Activated CD4-positive, alpha-beta T cell treated with anti-CD3 and anti-CD28 coated beads for 24 hours (primary cell): ENCODE measurements at places on chromosomes 11 and 22.

- no peak for DNase-seq
Measured at GRCh38 chr22:30253205-30253852, 6.8 kb upstream of the LIF start.

DNA sequence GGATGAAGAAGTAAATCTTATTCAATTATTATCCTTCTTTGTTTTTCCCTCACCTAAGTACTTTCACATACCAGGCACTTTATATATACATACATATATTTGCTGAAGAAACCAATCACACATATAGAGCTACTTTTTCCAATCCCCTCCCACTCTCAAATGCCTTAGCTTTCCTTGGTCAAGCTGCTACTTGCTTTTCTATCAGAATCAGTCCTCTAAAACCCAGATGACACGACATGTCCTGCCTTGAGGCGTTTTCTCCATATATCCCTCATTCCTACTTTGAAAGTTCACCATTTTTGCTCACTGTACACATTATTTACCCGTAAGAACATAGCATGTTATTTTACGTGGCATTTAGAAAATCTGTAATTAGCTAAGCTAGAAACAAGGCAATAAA lies 5.4 kb downstream of the RAB38 start:
- no peak for DNase-seq

- no peak for DNase-seq
Measured at GRCh38 chr22:17060126-17060525, 24.7 kb upstream of the IL17RA start.

DNA sequence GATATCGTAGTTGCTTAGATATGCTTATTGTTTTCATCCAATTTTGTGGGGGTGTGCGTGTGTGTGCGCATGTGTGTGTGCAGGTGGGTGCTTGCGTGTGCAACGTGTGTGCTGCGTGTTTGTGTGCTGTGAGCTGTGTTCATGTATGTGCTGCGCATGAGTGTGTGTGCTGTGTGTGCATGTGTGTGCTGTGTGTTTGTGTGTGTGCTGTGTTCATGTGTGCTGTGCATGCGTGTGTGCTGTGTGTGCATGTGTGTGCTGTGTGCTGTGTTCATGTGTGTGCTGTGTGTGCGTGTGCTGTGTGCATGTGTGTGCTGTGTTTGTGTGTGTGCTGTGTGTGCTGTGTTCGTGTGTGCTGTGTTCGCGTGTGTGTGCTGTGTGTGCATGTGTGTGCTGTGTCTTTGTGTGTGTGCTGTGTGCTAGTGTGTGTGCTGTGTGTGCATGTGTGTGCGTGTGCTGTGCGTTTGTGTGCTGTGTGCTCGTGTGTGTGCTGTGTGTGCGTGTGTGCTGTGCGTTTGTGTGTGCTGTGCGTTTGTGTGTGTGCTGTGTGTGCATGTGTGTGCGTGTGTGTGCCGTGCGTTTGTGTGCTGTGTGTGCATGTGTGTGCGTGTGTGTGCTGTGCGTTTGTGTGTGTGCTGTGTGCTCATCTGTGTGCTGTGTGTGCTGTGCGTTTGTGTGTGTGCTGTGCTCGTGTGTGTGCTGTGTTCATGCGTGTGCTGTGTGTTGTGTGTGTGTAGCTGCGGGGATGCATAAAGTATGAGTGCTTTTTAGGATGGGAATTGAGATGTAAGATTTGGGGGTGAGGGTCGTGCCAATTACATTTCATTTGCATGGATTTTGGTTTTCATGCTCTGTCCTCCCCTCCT lies 7.6 kb downstream of the IGF2 start:
- no peak for DNase-seq

DNA sequence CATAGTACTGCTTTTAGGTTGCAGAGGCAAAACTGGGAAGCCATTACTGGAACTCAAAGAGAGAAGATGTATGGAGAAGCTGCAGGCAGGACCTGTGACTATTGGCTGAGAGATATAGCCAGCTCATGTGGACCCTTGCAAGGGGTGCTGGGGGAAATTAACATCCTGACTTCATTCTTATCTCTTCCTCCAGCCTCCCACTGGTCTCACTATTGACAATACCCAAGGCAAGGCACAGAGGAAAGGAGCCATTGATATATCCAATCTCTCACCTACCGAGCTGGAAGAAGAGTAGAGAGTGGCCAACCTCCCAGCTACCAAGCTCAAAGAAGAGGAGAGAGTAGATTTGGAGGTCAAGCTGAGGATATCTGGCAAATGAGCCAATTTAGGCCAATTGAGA lies 36.8 kb upstream of the ZBED5 start:
- no peak for DNase-seq

DNA sequence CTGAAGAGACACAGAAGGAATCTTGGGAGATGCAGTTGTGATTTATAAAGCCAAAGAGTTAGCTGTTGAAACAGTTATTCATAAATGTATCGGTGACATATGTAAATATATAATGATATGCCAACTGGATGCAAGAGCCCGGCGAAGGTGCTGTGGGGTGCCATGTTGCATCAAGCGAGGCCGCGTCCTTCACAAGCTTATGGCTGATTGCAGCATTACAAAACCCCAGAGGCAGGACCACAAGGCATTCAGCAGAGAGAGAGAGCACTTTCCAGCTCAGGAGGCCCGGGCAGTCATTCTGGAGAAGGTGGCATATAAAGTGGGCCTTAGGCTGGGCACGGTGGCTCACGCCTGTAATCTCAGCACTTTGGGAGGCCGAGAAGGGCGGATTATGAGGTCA lies 65.6 kb downstream of the LARGE1 start:
- DNase-seq = no peak

DNA sequence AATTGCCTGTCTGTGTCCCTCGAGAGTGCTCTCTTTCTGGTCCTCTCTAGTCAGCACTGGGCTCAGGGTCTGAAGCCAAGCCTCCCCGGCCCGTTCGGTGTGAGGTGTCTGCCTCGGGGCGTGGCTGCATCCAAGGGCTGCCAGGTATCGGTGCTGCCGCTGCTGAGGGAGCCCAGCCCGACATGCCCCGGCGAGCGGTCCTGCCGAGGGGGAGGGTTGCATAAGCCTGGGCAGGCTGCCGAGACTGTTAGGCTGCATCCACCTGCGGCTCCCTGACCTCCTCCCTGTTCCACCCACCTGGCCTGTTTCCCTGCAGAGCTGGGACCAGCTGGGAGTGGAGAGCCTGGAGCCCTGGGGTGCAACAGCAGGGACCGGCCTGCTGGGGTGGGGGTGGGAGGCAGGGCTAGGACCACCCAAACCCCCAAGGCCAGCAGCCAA lies 6.3 kb downstream of the OVOL1 start:
- DNase-seq = no peak

GRCh38 chr11:104819603-104820002 lies 78.7 kb downstream of the CASP12 start:
- DNase-seq = no peak

DNA sequence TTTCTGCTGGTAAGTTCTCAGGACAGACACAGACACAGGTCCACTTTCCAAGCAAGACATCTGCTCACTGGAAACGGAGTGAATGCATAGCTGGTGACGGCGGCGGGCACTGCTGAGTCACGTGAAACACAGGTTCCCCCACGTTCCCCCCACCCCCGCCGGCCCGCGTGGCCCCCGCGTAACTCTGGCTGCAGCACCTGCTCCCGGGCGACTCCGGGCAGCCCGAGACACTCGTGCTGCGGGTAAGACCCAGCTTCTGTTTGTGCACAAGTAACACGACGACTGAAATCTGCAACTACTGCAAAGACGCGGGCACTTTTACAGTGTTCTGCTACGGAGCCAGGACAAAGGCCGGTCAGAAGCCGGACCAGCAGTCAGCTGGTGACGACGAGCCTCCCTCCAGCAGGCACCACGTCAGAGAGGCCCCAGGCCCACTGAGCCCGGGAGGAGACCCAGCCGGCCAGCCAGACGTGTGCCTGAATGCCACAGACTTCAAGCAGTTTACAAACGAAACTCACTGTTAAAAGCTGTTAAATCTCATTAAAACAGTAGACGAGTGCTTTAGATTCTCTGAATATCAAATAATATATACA lies 12.9 kb upstream of the ARFGAP3 start:
- no peak for DNase-seq

- peak; percentile 71 for DNase-seq
Measured at GRCh38 chr22:22195265-22196017, 49.1 kb upstream of the VPREB1 start.

DNA sequence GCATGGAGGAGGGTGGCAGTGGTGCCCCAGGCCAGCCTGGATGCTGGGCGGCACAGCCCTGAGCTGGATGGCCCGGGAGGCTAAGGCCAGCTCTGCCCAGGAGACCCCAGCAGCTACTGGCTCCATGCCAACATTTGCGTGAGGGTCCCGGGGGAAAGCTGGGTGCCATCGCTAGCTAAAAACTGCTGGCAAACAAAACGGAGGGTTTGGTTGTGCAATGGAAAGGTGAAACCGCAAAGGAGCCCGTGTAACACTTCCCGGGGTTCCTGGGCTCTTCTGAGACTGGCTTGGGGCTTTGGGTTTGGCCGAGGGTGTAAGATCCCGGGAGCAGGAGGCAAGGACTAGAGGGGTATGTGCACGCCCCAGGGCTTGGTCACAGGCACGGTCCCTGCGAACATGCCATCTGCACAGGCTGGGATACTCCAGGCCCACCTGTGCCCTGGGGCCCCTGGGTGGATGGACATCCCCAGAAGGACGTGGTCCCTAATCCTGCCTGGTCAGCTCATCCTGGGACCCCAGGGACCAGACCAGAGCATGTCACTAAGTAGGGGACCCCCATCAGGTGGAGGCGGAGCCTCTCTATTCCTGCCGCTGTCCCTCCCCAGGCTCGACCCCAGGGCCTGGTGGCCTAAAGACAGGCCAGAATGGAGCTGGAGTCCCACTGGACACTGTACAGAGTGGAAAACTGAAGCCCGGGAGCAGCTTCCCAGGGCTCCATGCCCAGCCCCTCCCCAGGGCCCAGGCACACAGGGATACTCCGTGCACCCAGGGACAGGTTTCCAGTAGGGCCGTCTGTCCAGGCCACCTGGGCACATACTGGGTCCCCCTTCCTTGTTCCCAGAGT lies 44.6 kb downstream of the IGF2 start:
- no peak for DNase-seq

GRCh38 chr22:26690654-26691376 lies 33.4 kb downstream of the MIAT start:
- no peak for DNase-seq

GRCh38 chr11:102097186-102097585 lies 13.1 kb upstream of the YAP1 start:
- no peak for DNase-seq

GRCh38 chr11:134519390-134519750 lies 107.3 kb upstream of the B3GAT1 start:
- DNase-seq = no peak

GRCh38 chr22:44130076-44130711 lies 50.5 kb upstream of the PARVG start:
- DNase-seq = no peak

DNA sequence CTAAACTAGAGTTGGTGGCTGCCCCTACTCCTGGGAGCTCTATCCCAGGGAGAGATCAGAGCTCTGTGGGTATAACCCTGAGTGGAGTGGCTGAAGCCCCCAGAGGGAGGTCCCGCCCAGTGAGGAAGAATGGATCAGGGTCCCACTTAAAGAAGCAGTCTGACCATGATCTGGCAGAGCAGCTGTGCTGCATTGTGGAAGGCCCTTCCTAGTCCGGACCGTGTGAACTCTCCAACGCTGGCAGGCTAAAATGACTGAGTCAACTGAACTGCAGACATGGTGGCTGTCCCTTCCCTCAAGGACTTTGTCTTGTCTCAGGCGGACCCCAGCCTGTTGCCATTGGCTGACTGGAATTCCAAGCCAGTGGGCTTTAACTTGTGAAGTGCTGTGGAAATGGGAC lies 494.2 kb downstream of the FAM181B start:
- no peak for DNase-seq

DNA sequence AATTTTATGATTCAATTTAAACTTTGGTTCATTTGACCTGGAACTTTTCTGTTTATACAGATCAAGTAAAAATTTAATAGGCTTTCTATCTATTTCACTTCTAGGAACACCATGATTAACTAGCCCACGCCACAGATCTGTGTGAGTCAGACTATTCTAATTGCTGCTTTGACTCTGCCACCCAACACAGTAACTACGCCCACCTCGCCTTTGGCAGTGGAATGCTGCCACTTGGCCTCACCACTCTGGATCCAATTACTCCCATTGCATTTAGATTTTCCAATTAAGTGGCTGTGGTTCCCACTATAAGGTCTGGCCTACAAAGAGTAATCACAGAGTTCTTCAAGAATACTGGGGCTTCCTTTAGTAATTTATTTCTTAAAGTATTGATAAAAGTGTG lies 46.6 kb upstream of the LIN7C start:
- no peak for DNase-seq
